ENCODE measurements at places on chromosomes 5 and 9.

- no peak for DNase-seq
Observed at GRCh38 chr5:155128786-155129512, 115.4 kb downstream of the KIF4B start.

DNA sequence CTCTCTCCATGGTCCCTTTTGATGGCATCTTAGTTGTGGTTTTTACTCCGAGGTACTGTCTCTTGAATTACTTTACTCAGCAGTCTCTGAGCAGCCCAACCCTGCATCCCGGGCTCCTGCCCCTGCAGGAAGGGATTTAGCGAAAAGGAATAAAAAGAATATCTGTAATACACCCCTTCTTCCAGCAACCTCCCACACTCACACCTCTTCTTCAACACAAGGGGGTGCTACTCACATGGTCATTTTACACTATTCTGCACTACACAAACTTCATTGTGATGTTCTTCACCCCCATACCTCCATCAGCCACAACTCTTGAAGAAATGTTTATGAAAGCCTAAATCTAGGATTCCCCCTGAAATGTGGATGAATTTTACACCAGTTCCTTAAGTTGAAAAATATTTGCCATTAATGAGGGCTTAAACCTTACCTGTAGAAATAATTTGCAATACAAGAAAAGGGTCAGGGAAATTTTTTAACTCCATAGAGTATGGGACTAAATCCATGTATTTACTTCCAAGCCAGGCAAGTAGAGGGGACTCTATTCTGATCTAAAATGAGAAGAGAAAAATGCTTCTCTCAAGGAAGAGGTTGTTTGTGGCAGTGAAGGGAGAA is 26.0 kb downstream of the TPD52L3 start:
- DNase-seq, result peak; percentile 4

DNA sequence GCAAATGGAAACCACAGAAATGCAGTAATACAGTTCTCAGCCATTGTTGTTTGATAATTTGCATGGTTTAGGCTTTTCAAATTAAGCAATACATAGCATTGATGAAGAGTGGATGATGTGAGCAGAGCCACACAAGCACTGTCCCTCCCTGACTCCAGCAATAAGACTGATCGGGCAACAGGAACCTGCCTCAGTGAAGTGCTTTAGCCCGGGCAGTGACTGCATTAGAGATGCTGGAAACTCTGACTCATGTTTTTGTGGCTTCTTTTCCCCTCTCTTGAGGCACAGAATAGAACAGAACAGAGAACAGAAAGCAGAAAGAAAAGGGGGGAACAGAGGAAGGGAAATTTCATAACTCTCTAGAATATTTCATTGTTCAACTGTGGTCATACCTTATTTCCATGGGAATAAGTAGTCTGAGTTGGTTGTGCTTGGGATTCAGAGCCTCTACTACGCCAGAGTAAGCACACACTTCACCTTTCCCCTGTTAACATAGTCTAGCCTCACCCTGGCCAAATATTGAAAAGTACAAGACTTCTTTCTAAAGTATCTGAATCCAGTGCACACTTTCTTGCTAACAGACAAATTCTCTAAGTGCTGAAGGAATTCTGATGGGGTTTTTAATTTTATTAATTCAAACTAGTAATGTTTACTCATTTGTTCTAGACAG is 164.8 kb upstream of the VCAN start:
- no peak for DNase-seq

DNA sequence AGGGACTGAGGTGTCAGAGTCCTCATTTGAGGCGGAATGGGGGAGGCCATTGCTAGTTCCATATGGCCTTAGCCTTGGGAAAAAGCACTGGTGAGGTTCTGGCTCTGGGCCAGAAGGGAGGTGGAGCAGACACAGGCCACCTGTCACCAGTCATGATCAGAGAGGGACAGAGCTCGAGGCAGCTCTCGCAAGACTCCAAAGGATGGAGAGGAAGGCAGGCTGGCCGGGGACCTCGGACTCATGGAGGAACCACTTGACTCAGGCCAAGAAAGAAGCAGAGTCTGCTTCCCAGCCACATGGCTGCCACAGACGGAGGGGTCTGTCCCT is 29.2 kb upstream of the NSMF start:
- no peak for DNase-seq

- DNase-seq, result no peak
Observed at GRCh38 chr5:178527458-178528307, 62.5 kb downstream of the COL23A1 start.

DNA sequence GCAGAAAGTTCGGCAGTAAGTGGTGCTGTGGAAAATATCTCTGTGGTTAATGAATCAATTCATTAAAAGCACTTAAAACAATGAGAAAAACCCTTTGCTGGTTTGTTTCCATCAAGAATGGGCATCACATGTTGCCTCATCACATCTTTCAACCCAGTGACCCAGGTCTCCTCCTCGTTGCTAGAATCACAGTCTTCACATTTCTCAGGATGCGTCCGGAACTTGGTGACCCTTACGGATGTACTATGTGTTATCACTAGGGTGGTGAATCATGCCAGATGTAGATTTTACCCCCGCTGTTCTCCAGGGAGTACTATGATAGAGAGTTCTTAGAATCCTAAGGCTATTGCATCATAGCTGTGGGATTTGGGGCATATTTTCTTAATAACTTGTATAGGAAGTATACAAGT is 217.9 kb upstream of the KLF4 start:
- no peak for DNase-seq

DNA sequence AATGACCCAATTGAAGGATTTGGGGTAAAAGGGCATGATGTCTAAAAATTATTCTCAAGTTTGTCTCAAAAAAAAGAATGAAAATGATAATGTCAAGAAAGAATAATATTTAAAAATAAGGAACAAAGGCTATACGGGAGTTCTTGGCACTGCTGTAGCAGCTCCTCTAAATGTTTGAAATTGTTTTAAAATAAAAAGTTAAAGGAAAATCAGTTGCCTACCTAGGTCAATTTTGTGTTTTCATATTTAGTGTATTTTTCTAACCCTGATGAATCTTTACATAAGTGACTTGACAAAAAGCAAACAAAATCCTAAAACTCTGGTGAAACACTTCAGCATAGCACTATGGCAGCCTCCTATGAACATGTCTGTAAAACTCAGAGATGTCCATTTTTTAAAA is 56.4 kb downstream of the ALDH1A1 start:
- no peak for DNase-seq

DNA sequence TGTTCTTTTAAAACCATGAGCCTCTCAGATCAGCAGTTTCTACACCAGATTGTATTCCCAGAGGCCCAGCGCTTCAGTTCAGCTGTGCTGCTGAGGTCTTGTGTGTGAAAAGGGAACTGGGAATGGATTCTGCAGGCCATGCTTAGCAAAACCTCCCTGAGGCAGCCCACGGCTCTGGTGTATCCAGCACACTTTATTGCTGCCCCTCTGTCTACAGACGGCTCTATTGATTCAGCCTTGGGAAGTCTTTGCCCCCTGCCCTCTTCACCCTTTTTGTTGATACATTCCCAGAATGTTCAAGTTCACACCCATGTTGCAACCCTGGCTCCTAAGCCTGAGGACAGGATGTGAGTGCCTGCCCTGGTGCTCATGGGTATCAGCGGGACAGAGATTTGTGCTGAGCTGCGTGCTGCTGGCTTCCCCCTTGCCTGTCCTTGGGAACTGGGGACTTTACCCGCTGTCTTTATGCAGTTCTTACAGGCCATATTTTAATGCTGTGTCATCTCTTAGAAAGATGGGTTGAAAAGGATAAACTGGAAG is 37.3 kb downstream of the ARHGAP26 start:
- no peak for DNase-seq

DNA sequence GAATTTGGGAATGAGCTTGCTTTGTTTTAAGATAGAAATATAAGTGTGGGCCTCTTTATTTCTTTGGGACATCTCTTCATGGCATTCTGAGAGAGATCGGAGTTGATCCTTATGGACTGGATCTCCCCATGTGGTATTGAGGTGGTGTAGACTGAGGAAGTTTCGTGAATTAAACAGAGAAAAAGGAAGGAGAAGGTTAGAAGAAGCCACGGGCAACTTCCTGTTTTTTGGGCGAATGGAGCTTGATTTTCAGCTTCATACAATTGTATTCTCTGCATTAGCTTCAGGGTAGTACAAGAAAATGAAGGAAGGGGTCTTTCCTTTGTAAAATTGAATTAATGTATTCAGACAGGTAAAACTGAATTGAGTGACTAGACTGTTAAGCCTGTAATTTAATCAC is 70.5 kb upstream of the HMHB1 start:
- DNase-seq, result no peak

DNA sequence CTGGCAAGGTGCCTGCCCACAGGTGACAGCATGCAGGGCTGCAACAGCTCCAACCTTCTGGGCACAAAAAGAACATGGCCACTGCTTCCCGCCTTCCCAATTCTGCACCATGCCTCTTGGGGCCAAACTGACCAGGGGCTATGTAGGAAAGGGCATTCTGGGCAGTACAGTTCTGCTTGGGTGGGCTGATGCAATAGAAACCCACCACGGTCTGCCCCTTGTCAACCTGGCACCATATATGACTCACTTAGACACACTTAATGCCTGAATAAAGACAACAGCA is 40.2 kb upstream of the FCN1 start:
- DNase-seq, result no peak

- no peak for DNase-seq
Observed at GRCh38 chr5:54022223-54022622, 288.1 kb downstream of the ARL15 start.
